ENCODE measurements at places on chromosomes 13 and 19.

DNA sequence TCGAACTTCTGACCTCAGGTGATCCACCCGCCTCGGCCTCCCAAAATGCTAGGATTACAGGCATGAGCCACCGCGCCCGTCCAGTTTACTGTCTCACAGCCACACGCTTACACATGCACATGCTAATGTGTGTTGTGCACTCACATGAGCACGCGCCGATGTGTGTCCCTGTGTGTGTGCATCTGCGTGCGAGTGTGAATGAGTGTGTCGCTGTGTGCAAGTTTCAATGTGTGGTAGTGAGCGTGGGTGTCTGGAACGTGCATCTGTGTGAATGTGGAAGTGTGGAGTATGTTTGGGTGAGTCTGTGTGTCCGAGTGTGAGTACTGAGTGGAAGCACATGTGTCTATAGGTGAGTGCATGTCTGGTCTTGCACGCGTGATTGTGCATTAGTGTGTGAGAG is 4.2 kb downstream of the MAST1 start:
- no peak for DNase-seq

DNA sequence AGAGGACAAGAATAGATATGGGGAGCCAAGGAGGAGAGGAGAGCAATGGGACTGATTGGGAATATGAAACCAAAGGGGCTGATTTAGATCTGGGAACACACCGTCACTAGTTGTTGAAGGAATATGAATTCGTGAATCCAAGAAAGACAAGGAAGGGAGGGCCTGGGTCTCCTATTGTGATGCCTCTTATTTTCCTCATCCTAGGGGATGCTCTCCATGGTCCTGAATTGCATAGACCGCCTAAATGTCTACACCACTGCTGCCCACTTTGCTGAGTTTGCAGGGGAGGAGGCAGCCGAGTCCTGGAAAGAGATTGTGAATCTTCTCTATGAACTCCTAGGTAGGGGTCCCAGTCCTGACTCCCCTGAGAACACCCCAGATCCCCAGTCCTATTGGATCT is 21.5 kb downstream of the RYR1 start:
- peak; percentile 10 for DNase-seq

DNA sequence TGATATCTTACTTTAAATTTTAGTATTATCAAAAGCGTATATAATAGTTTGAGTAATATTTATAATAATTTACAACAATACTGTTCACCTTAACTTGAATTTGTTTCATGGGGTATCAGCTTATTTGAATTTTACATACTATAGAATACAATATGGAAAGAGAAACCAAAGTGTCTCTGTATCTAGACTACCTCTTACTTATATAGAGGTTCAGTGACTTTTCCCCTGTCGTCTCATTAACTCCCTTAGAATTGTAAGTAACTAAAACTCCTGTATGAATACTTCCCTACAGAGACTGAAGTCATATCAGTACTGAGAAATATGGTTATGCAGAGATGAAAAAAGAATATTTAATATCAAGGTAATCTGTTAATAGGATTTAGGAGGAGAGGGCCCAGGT is 26.8 kb downstream of the COG6 start:
- no peak for DNase-seq

GRCh38 chr13:33328701-33329100 is 43.1 kb upstream of the STARD13 start:
- DNase-seq: no peak

DNA sequence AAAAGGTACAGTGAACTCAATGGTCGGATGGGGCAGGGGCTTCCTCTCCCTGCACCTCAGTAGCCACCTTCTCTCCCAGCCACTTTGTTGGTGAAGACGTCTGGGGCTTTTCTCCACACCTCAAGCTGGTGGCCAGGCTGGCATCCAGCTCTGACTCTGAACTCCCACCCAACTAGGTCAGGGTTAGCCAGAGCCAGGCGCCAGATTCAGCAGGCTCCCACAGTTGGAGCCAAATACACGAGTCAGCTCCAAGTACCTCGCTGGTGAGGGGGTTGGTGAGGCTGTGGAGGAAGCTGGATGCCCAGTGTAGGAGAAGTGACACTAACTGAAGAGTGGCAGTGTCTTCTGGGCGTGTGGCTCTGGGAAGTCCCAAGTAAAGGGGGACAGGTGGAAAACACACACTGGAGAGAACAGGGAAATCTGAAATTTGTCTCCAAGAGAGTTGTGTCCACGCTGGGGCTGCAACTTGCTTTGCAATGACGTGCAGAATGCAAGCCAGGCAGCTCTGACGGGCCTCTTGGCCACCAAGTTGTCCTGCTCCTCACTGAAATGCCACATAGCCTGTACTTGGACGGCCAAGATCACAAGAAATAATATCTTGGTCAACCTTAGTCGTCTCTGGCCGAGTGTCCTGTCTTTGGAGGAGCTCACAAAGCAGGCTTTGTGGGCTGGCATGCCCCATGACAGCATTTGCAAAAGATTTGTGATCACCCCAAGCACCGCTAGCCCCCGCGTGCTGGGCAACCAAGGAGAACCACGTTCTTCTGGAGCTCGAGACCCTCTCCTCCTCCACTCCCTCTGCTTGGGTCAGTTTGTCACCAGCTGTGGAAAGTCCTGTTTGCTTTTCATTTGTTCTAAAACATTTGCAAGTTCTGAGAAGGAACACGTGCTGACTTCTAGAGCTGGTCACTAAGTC is 18.1 kb downstream of the SLC7A1 start:
- peak; percentile 25 for DNase-seq

- peak; percentile 66 for DNase-seq
Measured at GRCh38 chr13:37109051-37109678, 3.7 kb upstream of the CSNK1A1L start.

DNA sequence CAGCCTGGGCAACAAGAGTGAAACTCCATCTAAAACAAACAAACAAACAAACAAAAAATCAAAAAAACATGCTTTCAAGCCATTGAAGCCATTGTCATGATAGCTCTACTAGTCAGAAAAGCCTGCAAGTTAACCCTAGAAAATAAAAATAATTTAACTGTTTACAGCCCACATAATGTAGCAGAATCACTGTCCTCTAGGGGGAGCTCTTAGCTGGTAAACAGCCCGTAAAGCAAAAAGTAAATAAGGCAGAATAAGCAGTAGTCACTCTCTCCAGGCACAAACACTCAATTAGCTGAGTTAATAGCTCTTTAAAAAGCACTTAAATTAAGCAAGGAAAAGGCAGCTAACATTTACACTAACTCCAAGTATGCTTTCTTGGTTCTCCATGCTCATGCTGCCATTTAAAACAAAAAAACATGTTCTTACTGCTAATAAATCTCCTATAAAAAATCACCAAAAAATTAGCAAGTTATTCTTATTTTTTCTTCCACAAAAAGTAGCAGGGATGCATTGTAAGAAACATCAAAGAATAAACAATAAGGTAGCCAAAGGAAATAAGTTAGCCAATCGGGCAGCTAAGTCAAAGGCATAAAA is 11.3 kb downstream of the LILRB4 start:
- DNase-seq: no peak

- no peak for DNase-seq
Measured at GRCh38 chr13:112851107-112852038, 117.6 kb upstream of the MCF2L start.

DNA sequence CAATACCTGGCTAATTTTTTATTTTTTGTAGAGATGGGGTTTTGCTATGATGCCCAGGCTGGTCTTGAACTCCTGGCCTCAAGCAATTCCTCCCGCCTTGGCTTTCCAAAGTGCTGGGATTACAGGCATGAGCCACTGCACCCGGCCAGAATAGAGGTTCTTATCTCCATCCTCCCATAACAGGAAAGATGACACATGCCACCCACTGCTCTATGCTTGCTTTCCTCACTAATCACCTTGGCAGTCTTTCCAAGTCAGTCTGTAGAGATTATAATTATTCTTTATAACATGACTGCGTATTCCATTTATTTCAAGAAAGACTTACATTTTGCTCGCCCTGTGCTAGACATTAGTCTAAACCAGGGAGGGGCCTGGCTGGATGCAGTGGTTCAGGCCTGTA is 6.7 kb downstream of the VAV1 start:
- DNase-seq: no peak

GRCh38 chr13:38664906-38665305 is 22.0 kb upstream of the FREM2 start:
- no peak for DNase-seq

- no peak for DNase-seq
Measured at GRCh38 chr19:2443116-2443784, 13.5 kb downstream of the LMNB2 start.

DNA sequence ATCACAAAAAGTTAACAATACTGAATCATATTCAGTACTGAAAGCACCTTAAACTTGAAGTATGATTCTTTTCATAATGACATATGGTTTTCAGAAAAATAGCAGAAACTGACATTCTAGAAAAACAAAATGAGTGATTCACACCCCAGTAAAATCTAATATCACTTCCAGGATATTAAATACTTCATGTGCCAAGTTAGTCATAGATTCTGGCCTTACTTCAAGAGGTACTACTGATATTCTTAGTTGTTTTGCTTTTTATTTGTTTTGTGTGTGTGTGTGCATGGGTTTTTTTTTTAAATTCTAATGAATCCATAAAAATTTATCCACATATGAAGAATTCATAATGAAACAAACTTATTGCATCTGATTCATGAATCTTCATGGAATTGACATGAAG is 207.9 kb upstream of the UFM1 start:
- peak; percentile 29 for DNase-seq

- DNase-seq: peak; percentile 36
Measured at GRCh38 chr13:41496420-41497234, 39.3 kb downstream of the RGCC start.

- DNase-seq: peak; percentile 57
Measured at GRCh38 chr13:66994097-66994496, 236.0 kb downstream of the PCDH9 start.

GRCh38 chr19:16351133-16351809 is 26.6 kb downstream of the KLF2 start:
- DNase-seq: peak; percentile 47

DNA sequence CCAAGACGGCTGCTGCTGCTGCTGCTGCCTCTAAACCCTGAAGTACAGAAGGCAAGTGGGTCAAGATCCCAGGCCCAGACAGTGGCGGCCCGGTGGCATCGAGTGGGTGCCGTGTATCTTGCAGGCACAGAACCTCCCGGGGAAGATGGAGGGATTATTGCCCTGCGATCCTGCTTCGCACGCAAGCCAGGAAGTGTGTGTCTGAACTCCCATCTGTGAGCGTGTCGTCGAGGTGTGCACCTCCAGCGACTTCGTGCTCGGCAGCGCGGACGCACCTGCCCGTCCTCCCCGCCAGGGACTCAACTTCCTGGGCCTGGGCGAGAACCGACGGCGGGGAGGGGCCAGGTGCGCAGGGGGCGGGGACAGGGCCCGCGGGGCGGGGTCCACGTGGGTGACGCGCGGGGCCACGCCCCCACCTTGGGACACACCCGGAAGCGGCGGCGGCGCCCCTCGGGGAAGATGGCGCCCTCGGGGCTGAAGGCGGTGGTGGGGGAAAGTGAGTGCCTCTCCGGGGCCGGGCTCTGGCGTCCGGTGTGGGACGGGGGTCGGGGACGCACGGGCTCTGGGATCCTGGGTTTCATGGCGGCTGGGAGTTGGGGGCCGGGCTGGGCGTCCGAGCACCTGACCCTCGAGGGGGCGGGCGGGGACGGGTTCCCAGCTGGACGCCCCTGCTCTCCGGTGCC is at the start of gene STXBP2:
STXBP2 (plus strand) TSS at position 420 of the 683 bp plus-strand sequence; CDS start at position 460, 40 bp downstream.
- no peak for DNase-seq

DNA sequence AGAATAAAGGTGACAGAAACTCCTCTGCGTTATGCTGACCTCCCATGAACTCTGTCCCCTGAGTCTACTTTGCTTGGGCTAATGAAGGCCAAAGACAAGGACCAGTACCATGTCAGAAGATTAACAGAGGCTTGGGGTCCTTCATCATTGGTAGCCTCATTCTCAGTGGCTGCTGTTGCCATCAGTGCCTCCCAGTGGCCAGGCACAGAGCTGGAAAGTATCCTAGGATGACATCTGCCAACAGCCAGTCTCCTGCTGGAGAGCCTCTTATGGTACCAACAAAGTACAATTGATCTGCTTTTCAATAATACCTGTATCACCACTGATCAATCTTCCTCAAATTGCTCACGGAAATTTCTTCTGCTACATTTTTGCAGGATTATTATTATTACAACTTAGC is 281.6 kb downstream of the DNAJC15 start:
- no peak for DNase-seq

DNA sequence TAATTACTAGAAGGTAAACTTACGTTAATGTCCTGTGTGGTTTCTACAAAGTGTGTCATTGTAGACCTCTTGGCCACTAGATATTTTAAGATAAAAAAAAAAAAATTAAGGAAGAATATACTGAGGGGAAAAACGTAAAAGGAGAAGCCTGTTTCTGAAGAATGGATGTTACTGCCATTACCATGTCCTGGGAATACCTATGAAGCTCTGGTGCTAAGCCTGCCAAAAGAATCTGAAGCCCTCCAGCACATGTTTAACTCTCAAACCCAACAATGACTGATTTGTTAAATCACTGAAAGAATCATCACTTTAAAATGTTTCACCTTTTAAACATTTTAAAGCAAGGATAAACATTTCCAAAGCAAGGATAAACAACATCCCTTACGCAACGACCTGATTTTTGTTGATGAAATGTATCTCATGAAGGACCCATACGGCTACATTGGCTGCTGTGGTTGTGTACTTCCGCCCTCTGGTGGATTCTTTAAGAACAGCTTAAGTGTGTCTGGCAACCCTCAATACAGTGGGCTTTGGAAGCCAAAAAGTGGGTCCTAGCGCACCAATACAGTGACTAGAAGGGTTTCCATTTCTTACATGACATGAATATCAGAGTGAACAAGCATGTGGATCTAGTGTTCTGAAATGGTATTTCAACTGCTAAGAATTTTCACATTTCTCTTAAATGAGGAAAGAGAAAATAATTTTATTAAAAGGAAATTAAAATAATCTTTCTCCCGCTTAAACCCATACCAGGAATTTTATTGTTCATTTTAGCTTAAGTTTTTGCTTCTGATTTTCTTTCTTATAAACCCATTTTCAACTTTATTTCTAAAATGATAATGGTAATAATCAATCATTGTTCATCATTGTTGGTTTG is 74.5 kb upstream of the RAP2A start:
- peak; percentile 72 for DNase-seq

DNA sequence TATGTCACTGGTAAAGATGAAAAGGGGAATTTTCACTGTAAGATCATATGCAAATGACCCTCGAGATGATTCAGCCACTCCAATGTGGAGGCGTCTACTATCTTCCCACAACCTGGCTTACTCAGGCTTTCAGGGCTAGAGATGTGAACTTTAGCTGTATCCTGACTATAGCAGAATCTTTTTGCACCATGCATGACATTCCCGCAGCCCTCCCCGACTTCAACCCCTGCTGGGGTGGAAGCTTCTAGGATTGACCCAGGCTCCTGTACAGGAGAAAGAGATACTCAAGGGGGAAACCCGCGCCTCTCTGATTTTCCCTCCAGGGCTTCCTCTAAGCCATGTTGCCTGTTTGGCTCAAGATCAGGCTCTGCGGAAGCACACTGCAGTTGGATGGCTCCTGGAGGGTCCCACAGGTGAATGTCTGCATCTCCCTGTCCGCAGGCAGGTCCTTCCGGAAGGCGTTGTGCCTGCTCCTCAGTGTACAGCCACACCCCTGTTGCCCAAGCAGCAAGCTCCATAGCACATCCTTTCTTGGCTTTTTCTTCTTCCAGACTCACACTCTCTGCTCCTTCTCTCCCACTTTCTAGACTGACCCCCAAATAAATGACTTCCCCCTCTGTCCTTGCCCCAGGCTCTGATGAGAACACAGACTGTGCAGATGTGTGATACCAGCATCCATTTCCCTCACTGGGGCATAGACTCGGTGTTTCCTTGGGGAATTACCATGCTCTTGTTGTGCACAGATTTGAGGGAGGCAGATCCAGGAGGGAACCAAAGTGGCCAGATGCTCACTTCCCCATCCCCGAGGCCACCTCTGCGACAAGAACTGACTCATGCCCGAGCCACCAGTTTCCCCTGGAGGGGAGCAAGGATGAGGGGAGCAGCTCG is 29.1 kb upstream of the POP4 start:
- DNase-seq: peak; percentile 6

GRCh38 chr19:13149628-13150186 is 468 bp downstream of the STX10 start:
- no peak for DNase-seq

All from fibroblast of skin of right quadriceps (primary cell).